ENCODE measurements at places on chromosomes 2 and 18. TPM values are rescaled to one million over a fixed set of nuclear protein-coding genes. Genes with fewer than 3 reads are reported as not detected.

MGAT4A gene
- total RNA-seq = 80.8 TPM

AP1S3 gene
- 0.95 TPM for total RNA-seq

ELAC1 gene
- total RNA-seq = 2.6 TPM

PRSS56 gene
- total RNA-seq = not detected

- H3K36me3 ChIP-seq = no peaks in the 10 kb centered on the region
- H3K4me1 ChIP-seq = no peaks in the 10 kb centered on the region
- DNase-seq = no peak
These were observed 139.1 kb downstream of the CYP26B1 start for GRCh38 chr2:72008608-72009007.

GRCh38 chr2:27353762-27354596, 2.6 kb downstream of the GTF3C2 start:
- DNase-seq = no peak
- no peaks in the 10 kb centered on the region for H3K27me3 ChIP-seq
- no peak overlapping the region for H3K4me3 ChIP-seq
- H3K27ac ChIP-seq = no peak overlapping the region
- H3K36me3 ChIP-seq = no peaks in the 10 kb centered on the region
- peaks cover 23% of the 10 kb centered on the region for H3K4me1 ChIP-seq

DNA sequence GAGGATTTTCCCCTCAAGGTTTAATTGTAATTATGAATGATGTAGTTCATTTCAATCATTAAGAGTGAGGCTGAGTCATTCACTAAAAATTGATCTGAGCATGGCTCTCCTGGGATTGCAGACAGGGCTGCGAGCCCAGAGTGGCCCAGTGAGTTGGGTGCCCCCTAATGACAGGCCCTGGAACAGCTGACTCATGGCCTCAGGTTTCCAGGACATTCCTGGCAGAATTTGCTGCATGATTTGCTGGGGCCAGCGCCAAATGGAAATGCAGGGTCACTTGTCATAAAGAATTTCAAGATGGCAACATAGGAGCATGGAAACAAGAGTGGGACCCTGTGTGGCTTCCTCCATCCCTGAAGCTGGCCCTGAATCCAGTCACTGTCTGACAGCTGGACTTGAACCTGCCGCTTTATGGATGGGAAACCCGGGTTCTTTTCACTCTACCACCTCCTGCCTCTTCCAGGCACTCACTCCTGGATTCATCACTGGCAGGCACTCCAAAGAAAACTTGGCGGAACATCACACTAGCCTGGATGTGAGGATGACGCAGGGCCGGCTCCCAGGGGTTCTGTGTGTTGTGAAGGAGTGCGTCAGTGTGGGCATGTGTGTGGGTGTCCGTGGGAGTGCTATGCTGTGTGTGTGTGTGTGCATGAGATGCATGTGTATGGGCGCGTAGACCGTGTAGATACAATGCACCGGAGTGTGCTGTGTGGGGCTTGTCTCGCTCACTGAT, 15.2 kb downstream of the OTOF start:
- no peaks in the 10 kb centered on the region for H3K36me3 ChIP-seq
- H3K27me3 ChIP-seq = no peaks in the 10 kb centered on the region
- no peak overlapping the region for H3K4me3 ChIP-seq
- no peak for DNase-seq

DNA sequence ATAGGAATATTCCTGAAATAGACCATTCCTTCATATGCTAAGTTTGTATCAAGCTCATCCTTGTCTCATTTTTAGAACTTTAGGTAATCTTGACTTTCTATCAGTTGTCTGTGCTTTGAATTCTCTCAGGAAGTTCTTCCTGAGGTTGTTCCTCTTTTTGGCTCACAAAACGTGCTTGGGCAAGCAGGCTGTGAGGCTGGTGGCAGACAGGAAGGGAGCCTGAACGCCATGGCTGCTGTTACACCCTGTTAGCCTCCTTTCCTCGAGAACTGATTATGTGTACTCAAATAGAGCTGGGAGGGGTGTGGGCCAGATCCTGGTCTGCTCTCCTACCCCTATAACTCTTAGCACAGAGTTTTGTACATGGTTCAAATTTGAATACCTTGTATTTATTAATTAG, 136.4 kb upstream of the CELF4 start:
- no peaks in the 10 kb centered on the region for H3K4me1 ChIP-seq
- no peaks in the 10 kb centered on the region for H3K36me3 ChIP-seq
- H3K27me3 ChIP-seq = no peaks in the 10 kb centered on the region
- DNase-seq = no peak
- H3K4me3 ChIP-seq = no peak overlapping the region

- no peaks in the 10 kb centered on the region for H3K36me3 ChIP-seq
- H3K4me3 ChIP-seq = no peak overlapping the region
- H3K4me1 ChIP-seq = peaks cover 22% of the 10 kb centered on the region
- no peak for DNase-seq
- H3K27me3 ChIP-seq = no peaks in the 10 kb centered on the region
These were observed 30.4 kb downstream of the MTHFD2 start for GRCh38 chr2:74228772-74229171.

DNA sequence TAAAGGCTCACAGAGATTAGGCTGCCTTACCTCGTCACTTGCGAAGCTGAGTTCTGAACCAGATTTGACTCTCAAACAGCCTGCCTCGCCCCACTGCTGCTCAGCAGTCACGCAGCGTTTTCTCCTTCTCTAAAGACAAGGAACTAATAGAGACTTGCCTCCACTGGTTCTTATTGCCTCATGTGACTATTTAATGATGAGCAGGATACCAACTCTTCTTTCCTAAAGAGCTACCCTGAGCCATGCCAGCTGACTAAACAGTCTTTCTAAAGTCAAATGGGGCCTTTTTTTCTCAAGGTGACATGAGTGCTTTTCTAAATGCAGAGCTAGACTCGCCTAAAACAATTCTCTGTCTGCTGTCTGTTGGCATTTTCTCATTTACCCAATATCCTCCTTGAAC, 147.5 kb downstream of the NCKAP5 start:
- DNase-seq = no peak
- H3K36me3 ChIP-seq = no peaks in the 10 kb centered on the region
- no peak overlapping the region for H3K4me3 ChIP-seq
- H3K4me1 ChIP-seq = no peaks in the 10 kb centered on the region

- no peaks in the 10 kb centered on the region for H3K27me3 ChIP-seq
- no peaks in the 10 kb centered on the region for H3K36me3 ChIP-seq
- no peak overlapping the region for H3K4me3 ChIP-seq
- H3K27ac ChIP-seq = no peak overlapping the region
- H3K4me1 ChIP-seq = no peaks in the 10 kb centered on the region
These were observed 108.5 kb downstream of the CTAGE1 start for GRCh38 chr18:22309191-22309590.

- no peaks in the 10 kb centered on the region for H3K4me1 ChIP-seq
- H3K27ac ChIP-seq = no peak overlapping the region
- no peaks in the 10 kb centered on the region for H3K36me3 ChIP-seq
- H3K4me3 ChIP-seq = no peak overlapping the region
- no peak for DNase-seq
These were observed 280.6 kb downstream of the CALCRL start for GRCh38 chr2:187167491-187167890.
